ENCODE measurements at places on chromosomes 13 and 19.

DNA sequence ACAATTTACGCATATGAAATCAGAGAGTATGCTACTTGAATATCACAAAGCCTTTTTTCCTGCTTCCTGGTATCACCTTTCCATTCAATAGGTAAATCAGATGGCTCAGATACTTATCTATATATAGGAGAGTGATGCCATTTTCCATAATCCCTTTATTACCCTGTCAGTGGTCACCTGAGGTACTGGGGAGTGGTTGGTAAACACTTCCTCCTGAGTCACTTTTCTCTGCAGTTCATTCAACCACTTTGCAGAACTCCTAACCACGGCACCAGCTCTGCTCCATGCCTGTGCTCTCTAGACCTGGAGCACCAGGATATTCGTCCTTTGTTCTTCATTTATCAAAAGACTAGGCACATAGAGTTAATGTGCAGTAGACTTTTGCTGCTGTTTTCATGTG, 748.5 kb upstream of the KLHL1 start:
- DNase-seq: no peak

DNA sequence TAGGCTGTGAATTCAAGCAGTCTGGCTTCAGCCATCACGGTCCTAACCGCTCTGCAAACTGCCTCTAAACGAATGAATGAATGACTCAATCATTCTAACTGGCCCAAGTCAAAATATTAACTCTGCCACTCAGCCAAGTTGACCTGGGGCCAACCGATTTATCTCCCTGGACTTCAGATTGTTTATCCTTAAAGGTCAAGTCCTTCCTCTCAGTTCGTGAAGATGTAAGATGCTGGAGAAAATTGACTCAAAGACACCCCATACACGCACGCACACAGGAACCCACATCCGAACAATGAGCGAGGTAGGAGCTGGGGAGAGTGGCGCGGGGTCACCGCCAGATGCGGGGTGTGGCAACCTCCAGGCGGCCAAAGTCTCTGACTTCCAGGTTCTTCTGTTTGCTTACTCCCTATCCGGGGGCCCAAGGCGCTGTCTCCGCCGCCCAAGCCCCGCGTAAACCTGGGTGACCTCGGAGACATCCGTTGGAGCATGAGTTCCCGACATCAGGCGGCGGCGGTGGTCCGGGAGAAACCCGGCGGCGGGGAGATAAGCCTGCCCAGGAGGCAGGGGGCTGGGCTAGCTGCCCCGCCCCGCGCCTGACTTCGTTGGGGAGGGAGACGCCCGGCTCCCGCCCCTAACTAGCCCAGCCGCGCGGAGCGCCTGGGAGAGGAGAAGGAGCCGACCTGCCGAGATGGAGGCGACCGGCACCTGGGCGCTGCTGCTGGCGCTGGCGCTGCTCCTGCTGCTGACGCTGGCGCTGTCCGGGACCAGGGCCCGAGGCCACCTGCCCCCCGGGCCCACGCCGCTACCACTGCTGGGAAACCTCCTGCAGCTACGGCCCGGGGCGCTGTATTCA, at the start of gene CYP2S1:
CYP2S1 (plus strand) TSS at position 646 of the 856 bp plus-strand sequence; CDS start at position 692, 46 bp downstream.
- DNase-seq: no peak

- DNase-seq: no peak
Observed at GRCh38 chr19:41367848-41368301, 3.9 kb upstream of the B9D2 start.

GRCh38 chr13:70604448-70604847, 496.2 kb upstream of the KLHL1 start:
- DNase-seq: no peak

DNA sequence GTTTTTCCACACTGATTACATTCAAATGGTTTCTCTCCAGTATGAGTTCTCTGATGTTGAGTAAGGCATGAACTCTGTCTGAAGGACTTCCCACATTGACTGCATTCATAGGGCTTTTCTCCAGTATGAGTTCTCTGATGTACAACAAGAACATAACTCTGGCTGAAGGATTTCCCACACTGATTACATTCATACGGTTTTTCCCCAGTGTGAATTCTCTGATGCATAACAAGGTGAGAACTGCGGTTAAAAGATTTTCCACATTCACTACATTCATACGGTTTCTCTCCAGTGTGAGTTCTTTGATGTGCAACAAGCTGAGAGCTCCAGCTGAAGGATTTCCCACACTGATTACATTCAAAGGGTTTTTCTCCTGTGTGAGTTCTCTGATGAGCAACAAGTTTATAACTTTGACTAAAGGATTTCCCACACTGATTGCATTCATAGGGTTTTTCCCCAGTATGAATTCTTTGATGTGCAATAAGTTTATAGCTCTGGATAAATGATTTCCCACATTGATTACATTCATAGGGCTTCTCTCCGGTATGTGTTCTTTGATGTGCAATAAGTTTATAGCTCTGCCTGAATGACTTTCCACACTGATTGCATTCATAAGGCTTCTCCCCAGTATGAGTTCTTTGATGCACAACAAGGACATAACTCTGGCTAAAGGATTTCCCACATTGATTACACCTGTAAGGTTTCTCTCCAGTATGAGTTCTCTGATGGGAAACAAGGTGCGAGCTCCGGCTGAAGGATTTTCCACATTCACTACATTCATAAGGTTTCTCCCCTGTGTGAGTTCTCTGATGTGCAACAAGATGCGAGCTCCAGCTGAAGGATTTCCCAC, 23.5 kb downstream of the ZNF180 start:
- no peak for DNase-seq

GRCh38 chr19:52741951-52742485, 7.2 kb upstream of the ZNF611 start:
- DNase-seq: no peak

- no peak for DNase-seq
Observed at GRCh38 chr13:52878831-52879230, 30.4 kb upstream of the PCDH8 start.

DNA sequence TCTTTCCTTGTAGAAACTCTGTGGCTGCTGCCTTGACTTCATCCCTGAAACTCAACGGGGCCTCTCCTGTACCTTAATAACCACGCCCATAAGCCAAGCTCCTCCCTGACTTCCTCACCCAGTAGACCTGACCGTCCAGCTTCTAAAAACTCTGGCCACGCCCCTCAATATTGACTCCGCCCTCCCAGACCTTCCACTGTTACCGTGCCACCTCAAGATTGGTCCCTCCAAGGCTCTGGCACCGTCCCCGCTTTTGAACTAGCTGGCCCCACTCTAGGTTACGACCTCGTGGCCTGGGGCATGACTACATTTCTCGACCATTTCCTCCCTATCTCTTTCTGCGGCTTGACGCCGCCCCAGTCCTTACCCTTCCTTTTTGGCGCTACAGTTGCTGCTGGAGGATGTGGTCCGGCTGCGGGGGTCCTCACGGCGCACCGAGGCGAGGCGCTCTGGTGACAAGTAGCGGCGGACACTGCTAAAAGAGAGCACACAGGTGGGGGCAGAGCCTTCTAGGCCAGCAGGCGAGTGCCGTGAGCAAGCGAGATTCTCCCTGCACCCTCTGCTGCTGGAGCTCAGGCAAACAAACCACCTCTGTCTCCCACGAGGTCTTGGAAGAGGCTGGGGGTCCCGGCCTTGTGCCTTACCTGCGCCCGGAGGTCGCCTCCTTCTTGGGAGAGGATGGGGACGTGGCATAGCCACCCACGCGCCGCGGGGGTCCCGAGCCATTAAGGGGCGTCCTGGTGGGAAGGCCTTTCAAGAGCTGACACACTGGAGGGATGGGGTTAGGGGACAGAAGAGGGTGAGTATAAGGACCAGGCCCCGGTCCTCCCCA, 2.3 kb upstream of the EML2 start:
- DNase-seq: no peak

DNA sequence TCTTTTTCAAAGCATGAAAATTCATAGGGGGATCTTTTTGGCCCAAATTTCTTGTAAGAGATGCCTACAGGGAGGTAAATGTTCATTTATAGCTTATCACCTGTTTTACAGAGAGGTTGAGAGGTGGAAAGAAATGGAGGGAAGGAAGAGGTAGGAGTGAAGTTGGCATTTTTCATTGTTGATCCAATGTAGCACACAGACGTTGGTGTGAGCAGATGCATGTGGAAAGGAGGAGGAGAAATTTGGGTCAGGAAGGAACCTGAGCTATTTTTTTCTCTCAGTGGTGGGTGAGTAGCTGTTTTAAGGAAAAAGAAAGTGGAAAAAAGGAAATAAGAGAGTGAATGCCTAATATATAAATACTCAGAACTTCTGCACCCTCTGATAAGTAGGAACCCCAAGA, 9.9 kb upstream of the SMIM17 start:
- DNase-seq: no peak

GRCh38 chr19:4301590-4302242, 473 bp downstream of the TMIGD2 start:
- DNase-seq: no peak

GRCh38 chr19:1929021-1929742, 11.8 kb upstream of the CSNK1G2 start:
- DNase-seq: no peak

DNA sequence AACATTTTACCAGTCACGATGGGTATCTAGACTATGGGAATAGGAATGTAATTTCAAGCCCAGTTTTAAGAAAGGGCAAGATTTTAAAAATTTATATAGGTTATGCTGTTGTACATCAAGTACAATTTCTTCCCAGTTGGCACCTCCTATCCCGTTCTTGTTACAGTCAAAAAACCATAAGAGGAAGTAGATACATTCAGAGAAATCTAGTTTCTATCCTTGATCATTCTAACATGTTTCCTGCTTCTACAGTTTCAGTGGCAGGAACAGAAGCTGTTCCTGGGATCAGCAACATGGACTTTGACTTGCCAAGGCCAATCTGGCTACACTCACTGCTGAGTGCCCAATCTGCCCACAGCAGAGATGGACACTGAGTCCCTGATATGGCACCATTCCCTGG, 14.7 kb upstream of the FPR3 start:
- no peak for DNase-seq

- no peak for DNase-seq
Observed at GRCh38 chr13:74452176-74452575, 318.0 kb upstream of the KLF12 start.

- DNase-seq: no peak
Observed at GRCh38 chr19:11781295-11782057, 14.7 kb downstream of the ZNF441 start.

DNA sequence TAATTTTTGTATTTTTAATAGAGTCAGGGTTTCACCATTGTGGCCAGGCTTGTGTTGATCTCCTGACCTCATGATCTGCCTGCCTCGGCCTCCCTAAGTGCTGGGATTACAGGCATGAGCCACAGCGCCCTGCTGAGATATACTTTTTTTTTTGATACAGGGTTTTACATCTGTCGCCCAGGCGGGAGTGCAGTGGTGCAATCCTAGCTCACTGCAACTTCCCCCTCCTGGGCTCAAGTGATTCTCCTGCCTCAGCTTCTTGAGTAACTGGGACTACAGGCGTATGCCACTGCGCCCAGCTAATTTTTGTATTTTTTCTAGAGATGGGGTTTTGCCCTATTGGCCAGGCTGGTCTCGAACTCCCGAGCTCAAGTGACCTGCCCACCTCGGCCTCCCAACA, 2.0 kb downstream of the COLGALT1 start:
- DNase-seq: no peak

GRCh38 chr13:40442826-40443225, 223.6 kb downstream of the FOXO1 start:
- no peak for DNase-seq

GRCh38 chr19:3146677-3147100, 10.9 kb downstream of the GNA15 start:
- no peak for DNase-seq

DNA sequence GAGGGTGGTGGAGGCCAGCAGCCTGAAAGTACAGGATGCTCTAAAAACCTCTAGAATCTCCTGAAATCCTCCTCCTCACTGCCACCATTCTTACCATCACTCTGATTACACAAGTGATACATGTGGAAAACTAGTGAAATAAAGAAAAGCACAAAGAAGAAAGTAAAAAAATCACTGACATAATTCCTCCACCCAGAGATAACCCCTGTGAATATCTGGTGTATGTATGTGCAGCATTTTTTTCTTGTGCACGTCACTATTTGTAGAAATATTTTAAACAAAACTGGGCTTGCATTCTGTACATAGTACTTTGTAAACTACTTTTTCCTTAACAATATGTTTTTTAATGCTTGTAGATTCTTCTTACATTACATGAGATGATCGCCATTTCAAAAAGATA, 73.2 kb downstream of the CDADC1 start:
- DNase-seq: no peak

- DNase-seq: no peak
Observed at GRCh38 chr13:98216135-98216565, 39.1 kb upstream of the RNF113B start.

GRCh38 chr13:97058391-97058790, 64.1 kb upstream of the OXGR1 start:
- no peak for DNase-seq

- DNase-seq: no peak
Observed at GRCh38 chr19:41324921-41325639, 15.1 kb downstream of the CCDC97 start.

DNA sequence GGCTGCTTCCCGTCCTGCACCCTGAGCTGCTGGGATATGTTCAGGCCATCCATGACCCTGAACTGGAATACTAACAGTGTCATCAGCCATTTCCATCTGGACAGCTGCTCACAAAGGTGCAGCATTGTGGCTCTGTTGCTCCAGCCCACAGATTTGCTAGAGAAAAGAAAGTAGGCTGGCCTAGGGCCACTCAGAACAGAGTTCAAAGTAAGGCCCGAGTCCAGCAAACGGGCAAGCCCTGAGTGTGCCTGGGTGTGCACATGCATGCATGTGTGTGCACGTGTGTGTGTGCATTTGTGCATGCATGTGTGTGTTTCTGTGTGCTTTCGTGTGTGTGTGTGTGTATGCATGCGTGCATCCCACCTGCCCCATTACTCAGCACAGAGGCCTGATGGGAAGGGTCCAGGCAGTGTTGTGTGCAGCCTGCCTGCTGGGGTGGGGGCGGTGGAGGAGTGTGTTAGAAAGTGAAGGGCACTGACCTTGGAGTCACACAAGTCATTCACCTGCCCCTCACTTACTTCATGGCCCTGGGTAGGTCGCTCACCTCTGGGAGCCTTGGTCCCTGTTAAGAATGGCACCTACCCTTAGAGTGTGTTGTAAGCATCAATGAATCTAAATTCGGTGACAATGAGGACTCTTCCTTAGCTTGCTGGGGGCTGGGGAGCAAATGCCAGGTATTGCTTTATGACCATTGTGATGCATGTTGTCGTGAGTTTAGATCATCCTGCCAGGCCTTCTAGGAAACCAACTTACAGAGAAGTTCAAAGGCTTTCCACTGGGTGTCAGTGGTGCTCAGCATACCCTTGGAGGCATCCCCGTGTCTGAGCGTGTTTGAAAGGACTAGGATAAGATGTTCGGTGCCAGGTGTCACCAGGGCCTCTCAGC, 53.2 kb downstream of the GPR12 start:
- DNase-seq: no peak

DNA sequence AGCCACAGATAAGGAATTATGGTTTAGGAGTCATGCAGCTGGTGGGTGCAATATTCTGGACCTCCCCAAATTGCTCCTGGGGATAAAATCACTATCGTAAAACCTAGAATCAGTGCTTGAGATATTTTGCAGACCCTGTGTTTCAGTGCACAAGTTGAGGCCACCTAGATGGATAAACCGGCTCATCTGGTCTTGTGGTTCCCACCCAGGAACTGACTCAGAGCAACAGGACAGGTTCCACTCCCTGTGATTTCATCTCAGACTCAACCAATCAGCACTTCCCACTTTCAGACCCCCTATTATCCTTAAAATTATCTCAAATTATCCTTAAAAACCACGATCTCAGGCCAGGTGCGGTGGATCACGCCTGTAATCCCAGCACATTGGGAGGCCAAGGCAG, 21.0 kb downstream of the FBXL12 start:
- DNase-seq: no peak

Data from vagina (tissue), 2 donors.